Adipocyte (in vitro differentiated cells): ENCODE measurements at places on chromosomes 1 and 21.

GRCh38 chr1:3638676-3639075, 11.2 kb downstream of the WRAP73 start:
- no peak for DNase-seq

- DNase-seq: no peak
Observed at GRCh38 chr1:176315519-176316220, 108.6 kb upstream of the COP1 start.

GRCh38 chr1:219120624-219121544, 52.8 kb upstream of the LYPLAL1 start:
- peak; percentile 97 for DNase-seq

GRCh38 chr1:238223076-238223640, 332.4 kb upstream of the ZP4 start:
- DNase-seq: peak; percentile 63

GRCh38 chr1:209647156-209647555, 5.1 kb downstream of the LAMB3 start:
- DNase-seq: no peak

DNA sequence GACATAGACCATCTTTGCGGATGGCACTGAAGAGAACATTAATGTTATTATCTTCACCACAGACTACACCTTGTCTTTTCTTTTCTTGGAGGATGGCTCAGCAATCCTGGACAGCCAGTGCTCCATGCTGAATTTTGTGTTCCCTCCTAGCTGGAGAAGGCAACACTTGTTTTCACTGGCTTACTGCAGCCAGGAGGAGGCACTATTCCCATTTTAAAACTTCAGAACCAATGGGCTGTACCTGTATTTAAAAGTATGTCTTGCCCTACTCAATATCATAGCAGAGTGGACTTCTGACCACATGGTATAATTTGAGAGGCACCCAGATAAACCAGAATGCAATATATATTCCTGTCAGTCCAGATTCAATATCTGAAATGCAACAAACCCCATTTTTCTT, 53.3 kb upstream of the POGK start:
- no peak for DNase-seq

GRCh38 chr1:82946096-82946605, 1052.8 kb downstream of the TTLL7 start:
- no peak for DNase-seq

DNA sequence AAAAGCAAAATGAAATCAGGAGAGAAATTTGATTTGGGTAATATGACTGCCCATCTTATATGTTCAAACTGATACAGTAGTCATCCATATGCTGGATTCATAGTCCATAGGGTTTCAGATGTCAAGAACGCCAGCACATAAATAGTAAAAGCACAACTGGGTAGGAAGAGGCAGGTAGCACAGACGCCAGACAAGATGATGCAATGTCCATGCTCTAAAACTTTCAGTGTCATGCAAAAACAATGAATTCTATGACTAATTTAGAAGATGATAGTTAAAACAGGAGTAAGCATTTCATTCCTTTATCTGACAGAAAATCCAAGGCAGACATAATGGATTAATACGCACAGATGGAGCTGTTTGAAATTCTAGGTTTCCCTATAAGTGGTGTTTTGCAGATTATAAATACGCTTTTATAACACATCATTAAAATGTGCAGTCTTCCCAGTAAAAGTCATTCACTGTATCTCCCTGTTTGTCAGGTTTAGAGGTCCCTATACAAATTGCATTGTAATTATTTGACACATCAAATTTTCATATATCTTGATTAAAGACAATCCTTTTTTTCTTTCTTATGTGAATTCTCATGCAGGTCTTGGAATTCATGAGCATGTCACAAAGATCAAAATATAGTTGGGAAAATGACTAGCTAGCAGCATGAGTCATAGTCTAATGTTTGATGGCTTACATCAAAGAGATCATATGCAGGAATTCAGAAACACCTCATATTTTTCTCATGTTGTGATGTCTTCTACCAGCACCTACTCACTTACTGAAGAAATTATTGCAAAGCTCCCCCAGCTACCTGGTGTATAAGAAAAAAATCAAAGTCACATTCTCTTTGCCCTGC, 139.9 kb downstream of the DSCAM start:
- DNase-seq: peak; percentile 47

DNA sequence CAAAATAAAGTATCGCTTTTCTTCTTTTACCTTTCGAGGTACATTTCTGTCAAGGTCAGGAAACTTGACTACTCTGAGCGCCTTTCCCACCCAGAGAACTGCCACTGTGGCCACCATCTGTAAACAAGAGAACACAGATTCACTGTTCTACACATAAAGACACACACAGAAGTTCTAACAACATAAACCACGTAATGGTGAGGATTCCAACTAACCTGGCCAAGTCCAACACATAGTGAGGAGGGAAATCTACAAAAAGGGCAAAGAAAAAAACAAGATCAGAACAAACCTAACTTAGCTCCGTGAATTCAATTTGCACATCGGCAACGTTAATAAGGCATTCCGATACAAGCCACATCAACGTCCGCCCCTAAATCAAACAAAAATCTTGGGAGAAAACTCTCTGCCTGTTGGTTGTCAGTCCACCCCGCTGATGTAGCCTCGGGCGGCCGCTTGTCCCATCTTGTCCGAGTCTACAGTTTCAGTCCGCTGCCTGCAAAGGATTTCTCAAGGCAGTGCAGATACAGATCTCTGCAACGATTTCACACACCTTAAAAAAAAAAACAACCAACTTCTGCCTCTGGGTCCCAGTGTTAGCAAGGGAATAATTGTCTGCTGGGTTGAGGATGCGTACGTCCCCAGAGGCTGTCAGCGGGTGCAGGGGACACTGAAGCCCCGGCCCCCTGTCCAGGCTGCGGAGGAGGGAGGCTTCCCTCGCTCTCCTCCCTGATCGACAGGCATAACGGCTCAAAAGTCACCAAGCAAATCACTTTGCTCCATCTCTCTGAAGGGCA, 1.0 kb downstream of the SLC35D1 start:
- peak; percentile 85 for DNase-seq

DNA sequence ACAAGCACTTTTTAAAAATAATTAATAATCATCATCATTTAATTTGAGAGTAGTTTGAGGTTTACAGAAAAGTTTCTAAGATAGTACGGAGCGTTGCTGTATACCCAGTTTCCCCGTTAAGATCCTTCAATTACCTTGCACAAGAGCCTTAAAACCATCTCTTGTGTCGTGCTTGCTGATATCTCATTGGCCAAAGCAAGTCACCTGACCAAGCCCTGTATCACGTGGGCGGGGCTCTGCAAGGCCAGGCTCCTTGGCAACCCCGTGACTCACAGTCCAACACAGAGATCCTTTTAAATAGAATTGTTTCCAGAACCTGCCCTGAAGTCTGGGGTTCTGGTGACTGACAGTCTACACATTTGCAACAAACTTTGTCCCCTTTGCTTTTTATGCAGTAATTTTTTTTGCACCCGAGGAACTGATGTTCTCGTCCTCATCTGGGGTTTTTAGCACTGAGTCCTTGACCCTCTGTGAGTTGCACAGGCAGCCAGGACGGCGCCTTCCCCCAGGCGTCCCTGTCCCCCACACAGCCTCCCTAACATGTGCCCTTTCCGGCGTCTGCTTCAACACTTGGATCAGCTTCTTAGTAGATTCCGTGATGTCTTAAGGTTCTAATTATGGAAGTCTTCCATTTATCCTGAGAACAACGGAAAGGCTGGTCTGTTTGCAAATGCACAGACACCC, 183.3 kb upstream of the TMEM51 start:
- peak; percentile 94 for DNase-seq

DNA sequence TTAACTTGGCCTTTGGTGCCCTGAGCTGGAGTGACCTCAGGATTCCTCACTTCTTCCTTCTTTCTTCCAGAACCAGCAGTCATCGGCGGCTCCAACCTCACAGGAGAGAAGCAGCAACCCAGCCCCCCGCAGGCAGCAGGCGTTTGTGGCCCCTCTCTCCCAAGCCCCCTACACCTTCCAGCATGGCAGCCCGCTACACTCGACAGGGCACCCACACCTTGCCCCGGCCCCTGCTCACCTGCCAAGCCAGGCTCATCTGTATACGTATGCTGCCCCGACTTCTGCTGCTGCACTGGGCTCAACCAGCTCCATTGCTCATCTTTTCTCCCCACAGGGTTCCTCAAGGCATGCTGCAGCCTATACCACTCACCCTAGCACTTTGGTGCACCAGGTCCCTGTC, 6.3 kb upstream of the OLFML3 start:
- DNase-seq: no peak

DNA sequence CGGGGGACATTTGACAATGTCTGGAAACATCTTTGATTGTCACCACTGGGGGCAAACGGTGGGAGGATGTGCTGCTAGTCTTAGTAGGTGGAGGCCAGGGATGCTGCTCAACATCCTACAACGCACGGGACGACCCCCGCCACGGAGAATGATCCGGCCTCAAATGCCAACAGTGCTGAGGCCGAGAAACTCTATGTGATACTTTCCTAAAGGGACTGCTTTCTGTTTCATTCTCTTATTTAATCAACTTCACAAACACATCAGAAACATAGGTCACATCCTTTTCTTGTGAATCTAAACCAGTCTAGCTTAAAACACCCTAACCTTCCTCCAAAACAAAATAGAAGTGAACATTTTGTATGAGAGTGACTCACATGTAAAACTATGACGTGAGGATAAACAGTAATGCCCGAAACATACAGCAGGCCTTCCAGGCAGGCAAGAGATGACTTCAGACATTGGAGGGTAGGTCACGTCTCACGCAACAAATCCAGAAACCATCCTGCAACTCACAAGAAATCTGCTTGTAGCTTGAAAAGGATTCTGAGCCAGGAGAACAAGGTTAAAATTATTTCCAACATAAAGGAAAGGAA, 37.2 kb upstream of the ETS2 start:
- peak; percentile 92 for DNase-seq

GRCh38 chr1:76115171-76115570, 40.6 kb downstream of the ST6GALNAC3 start:
- DNase-seq: no peak

DNA sequence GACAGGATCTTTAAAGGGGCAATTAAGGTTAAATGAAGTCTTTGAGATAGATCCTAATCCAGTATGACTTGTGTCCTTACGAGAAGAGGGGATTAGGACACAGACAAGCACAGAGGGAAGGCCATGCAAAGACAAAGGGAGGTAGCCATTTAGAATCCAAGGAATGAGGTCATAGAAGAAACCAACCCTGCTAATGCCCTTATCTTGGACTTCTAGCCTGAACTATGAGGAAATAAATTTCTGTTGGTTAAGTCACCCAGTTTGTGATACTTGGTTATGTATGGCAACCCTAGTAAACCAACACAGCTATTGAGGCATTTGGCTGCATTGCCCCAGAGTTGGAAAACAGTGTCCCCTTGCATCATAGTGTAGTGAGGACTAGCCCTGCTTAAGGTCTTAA, 121.3 kb downstream of the MAST2 start:
- peak; percentile 19 for DNase-seq

- no peak for DNase-seq
Observed at GRCh38 chr1:220007438-220007837, 38.9 kb downstream of the EPRS1 start.

DNA sequence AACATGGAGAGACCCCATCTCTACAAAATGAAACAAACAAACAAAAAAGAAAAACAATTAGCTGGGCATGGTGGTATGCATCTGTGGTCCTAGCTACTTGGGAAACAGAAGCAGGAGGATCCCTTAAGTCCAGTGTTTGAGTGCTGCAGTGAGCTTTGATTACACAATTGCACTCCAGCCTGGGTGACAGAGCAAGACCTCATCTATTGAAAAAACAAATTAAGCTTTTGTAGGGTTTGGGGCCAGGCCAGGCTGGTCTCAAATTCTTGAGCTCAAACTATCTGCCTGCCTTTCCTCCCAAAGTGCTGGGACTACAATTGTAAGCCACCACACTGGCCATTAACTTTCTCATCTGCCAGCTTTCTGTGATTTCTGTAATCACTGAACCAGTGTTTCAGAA, 27.2 kb downstream of the NIPAL3 start:
- DNase-seq: peak; percentile 50

GRCh38 chr1:111225717-111226400, 1.7 kb upstream of the CHI3L2 start:
- DNase-seq: peak; percentile 11

GRCh38 chr21:31399591-31399990, 55.5 kb upstream of the TIAM1 start:
- no peak for DNase-seq

DNA sequence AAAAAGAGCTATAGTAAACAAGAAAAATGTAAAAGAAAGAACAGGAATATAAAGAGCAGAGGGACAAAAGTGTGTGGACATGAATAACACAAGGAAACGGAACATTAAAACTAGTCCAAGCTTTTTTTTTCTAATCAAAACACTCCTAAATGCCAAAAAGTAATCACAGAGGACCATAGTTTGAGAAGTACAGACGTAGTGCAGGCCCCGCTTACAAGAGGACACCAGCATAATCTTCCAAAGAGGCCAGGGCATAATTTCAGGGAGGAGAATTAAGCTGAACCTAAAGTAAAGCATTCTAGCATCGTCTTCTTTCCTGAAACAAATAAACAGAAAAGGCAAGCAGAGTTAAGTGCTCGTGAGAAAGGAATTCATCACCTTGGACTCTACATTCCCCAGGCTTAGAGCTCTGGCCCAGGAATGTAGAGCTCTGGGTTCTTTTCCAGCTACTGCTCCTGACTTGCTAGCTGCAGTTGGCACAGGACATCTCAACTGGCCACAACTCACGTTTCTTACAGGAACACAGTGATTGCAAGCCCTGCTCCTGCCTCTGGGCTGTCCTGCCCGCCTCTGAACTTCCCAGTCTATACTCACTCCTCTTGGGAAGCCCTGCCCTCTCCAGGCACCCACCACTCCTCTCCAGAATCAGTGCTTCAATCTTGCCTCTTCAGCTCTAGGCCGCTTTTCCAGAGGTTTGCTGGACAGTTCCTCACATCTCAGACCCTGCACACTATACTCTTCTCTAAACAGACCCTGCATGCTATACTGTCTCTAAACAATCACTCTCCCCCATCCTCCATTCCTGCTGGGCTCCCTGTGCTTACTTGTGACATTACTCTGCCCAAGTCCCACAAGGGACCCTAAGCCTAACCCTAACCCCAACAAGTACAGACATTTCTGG, 9.8 kb downstream of the RGS8 start:
- DNase-seq: peak; percentile 49

- peak; percentile 92 for DNase-seq
Observed at GRCh38 chr1:235253219-235253962, 74.6 kb downstream of the ARID4B start.

- DNase-seq: no peak
Observed at GRCh38 chr1:224502459-224503160, 68.0 kb upstream of the WDR26 start.
